ENCODE measurements at places on chromosomes 1 and 21.

DNA sequence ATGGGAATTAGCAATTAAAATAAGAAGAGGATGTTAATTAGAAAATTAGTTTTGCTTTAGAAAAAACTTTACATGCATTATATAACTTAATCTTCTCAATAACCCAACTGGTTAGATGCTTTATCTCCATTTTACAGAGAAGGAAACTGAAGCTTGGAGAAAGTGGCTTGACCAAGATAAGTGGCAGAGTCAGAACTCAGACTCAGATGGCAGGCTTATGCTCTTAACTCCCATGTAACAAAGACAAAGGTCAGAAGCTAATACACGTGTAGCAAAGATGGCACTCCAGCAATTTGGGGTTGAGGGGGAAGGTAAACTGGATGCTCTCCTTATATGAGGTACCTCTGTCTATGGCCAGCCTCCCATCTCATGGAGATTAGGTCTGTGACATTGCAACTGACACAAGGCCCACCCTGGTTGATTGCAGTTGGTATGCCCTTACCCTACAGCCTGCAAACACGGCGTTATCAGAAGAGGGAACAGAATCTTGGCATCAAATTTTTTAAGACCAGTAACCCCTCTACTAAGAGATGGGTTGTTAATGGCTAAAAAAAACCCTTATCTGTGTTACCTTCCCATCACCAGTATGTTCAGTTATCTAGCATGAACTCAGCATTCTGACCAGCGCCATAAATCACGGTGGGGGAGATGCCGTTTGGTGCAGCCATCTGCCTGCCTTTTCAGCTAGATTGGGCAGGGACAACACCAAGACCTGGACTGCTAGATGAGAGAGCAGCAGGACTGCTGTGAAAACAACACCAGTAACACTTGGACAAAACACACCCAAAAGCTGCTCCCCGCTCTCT, 97.0 kb downstream of the UBR4 start:
- no peak for DNase-seq

DNA sequence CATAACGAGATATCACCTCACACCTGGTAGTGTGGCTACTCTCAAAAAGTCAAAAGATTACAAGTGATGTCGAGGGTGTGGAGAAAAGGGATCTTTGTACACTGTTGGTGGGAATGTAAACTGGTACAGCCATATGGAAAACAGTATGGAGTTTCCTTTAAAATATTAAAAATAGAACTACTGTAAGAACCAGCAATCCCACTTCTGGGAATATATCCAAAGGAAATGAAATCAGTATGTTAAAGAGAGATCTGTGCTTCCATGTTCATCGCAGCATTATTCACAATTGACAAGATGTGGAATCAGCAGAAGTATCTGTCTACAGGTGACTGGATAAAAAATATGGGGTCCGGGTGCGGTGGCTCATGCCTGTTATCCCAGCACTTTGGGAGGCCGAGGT, 7.6 kb upstream of the PIK3C2B start:
- no peak for DNase-seq

DNA sequence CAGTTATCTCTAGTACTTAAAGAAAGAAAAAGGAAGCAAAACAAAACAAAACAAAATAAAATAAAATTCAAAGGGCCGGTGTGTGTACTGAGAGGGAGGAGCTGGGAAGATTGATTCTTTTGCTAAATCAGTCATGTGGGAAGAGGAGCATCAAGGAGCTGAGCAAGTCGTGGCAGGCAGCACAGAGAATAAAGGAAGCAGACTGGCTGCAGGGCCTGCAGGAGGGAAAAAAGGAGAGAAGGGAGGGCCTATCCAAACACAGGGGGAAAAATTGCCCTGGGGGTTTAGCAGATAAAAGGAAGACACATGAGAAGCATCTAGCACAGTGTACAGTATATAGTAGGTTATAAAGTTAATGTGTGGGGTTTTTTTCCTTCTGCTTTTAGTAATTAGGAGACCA, 27.6 kb downstream of the AGO4 start:
- no peak for DNase-seq

DNA sequence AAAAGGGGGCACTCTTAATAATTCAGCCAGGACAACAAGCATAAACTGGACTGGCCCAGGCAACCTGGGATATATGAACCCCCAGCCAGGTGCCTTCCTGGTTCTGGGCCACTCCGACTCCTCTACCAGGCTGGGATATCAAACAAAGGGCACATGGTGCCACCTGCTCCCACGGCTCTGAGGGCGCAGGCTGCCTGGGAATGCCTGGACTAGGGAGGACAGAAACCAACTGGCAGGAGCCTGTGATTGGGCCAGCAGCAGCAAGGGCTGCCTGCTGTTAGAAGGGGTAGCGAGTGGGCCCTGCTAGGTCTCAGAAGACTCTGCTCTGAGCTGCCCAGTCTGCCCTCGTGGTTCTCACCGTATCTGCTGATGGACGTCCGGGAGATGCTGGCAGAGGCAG, 123.2 kb upstream of the CD34 start:
- DNase-seq: no peak

- no peak for DNase-seq
These were observed 426.5 kb upstream of the BRINP3 start for GRCh38 chr1:190904091-190904695.

DNA sequence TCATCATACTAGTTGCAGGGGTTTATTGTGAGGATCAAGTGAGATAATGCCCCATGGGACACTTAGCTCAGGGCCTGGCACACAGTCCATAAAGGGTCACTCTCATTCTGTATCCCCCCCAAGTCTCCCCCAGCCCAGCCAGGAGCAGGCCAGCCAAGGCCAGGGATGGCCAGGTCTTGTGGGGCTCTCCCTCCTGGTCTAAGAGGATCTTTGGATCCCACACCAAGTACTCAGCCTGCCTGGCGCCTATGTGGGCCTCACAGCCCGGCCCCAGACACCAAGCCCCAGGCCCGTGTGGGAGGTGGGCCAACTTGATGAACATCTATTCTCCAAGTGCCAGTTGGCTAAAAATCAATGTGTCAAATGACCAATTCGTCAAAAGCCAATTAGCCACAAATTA, 117.8 kb downstream of the GLIS1 start:
- no peak for DNase-seq

- no peak for DNase-seq
These were observed 43.2 kb downstream of the C1orf198 start for GRCh38 chr1:230824919-230825721.

- no peak for DNase-seq
These were observed 87.7 kb upstream of the GADD45A start for GRCh38 chr1:67597336-67597735.

DNA sequence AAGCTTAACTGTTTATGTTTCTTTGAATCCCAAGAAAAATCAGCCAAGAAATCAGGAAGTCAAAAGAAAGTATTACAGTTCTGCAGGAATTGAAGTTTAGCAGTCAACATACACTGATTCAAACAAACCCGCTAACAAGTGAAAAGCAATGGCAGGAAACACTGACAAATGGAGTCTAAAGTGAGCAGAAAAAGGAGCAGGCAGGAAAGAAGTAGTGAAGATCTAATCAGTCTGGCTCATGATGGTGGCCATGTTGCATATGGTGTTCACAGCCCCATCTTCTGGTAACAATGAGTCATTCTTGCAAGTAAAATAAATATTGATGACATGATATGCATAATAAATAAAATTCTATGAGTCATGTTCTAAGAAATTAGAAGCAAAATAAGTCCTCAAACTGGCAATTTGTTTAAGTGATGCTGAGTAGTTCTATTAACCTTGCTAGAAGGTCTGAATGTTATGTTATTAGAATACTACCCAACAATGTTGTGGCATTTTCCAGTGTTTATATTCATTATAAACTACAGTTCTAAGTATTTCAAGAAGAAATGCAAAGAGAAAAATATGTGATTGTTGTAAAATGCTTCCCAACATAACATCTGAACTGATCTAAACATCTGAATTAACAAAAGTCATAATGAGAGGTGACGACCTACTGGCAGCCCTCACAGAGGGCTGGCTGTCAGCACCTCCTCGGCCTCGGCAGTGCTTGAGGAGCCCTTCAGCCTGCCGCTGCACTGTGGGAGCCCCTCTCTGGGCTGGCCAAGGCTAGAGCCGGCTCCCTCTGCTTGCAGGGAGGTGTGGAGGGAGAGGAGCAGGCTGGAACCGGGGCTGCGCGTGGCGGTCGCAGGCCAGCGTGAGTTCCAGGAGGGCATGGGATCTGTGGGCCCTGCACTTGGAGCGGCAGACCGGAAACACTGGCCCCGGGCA, 5.7 kb upstream of the ACBD6 start:
- DNase-seq: peak; percentile 63

GRCh38 chr1:52122384-52122783, 19.5 kb upstream of the ZFYVE9 start:
- no peak for DNase-seq

GRCh38 chr1:69836971-69837636, 269.4 kb downstream of the LRRC7 start:
- no peak for DNase-seq

- DNase-seq: no peak
These were observed 313.9 kb downstream of the BARHL2 start for GRCh38 chr1:90402893-90403849.

GRCh38 chr1:230243146-230243545, 176.1 kb downstream of the GALNT2 start:
- DNase-seq: no peak

GRCh38 chr1:5961601-5962000, 30.6 kb downstream of the NPHP4 start:
- no peak for DNase-seq

- DNase-seq: no peak
These were observed 2.8 kb downstream of the AGTRAP start for GRCh38 chr1:11738783-11739182.

GRCh38 chr1:186977266-186977957, 148.7 kb downstream of the PLA2G4A start:
- no peak for DNase-seq

DNA sequence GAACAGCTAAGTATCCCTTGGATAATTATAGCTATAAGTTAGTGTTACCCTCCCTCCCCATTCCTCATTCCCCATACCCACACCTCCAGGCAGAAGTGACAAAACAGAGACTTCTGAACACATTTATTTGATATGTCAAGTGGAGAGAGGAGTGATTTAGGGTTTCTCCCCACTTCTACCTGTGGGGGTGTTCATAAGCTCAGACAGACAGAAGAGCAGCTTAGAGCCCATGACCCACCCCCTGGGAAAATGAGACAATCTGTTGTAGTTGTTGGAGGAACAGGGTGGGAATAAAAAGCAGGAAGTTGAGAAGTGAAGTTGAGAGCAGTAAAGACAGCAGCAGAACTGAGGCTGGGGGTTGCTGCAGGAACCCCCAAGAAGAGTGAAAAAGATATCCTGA, 1.5 kb upstream of the LIX1L start:
- no peak for DNase-seq

GRCh38 chr1:49424782-49425181, 599.0 kb downstream of the AGBL4 start:
- no peak for DNase-seq

DNA sequence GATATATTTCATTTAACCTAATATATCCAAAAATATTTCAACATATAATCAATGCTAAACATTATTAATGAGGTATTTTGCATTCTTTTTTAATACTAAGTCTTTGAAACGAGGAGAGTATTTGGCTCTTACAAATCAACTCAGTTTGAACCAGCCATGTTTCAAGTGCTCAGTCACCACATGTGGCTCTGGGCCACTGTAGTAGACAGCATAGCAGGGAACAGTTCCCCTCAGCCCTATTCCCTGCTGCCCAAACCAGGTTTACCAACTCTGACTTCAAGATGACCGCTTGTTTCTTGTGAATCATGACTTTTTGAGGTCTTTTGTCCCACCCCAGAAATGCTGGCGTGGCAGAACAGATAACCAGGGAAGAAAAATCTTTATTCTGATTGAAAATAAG, 5.7 kb downstream of the ZNF672 start:
- no peak for DNase-seq

DNA sequence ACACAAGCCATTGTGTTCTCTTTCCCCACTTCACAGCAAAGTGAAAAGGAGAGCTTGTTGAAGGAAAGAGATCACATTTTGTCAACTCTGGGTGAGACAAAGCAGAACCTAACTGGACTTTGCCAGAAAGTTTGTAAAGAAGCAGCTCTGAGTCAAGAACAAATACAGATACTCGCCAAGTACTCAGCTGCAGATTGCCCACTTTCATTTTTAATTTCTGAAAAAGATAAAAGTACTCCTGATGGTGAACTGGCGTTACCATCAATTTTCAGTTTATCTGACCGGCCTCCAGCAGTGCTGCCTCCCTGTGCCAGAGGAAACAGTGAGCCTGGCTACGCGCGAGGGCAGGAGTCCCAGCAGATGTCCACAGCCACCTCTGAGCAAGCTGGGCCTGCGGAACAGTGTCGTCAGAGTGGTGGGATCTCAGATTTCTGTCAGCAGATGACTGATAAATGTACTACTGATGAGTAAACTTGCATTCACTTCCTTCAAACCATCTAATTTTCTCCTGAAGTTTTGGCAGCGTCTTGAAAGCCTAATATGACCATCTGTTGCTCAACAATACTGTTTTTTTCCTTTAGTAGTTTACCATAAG, 43.7 kb downstream of the BACH1 start:
- DNase-seq: no peak

DNA sequence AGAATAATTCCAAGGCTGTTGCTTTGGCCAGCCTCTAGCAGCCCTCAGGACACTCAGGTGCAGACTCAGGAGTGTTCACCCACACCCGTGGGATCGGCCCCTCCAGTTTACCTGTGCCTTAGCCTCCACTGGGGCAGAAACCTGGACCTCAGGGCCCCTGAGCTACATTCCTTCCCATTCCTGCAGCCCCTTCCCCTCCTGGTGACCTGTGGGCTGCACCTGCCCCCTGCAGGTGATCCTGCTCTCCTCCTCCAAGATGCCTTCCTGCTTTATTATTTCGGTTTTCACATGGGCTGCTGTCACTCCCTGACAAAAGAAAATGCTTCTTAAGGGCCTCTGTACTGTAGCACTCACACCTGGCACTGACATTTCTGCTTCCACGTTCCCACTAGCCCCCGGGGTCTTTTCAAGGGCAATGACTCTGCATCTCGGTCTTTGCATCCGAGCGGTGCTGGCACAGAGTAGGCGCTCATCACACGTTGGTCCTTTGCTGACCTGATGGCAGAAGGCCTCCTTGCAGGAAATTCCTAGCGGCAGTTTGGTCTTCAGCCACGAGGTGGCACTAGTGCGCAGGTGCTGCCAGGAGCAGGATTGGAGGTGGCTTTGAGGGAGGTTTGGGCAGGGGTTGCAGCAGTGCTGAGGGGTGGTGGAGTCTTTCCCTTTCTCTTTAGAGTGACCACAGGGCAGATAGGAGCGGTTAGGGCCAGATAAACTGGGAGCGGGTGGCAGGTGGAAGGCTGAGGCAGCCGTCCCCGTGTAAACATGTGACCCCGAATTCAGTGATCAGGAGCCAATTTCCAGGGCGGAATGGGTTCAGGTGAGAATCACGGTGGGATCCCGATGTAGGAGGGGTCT, 25.3 kb upstream of the ETV3 start:
- DNase-seq: peak; percentile 85

- peak; percentile 47 for DNase-seq
These were observed 1.4 kb downstream of the MAGI3 start for GRCh38 chr1:113391649-113392271.

DNA sequence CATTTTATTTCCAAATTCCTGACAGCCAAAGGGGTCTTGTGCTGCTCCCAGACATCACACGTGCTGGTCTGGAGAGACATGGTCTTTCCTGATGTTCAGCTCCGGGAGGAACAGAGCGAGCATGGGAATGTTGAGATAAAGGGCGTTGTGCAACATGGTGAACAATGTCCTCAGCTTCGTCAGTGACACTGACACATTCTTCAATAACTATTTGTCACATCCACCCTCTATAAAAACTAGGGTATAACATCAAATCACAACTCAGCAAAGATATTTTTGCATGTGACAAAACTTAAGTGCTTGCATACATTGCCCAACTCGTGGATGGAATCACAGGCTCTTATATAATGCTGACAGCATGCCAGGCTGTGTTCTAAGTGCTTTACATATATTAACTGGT, 42.4 kb upstream of the GRHL3 start:
- no peak for DNase-seq

- peak; percentile 38 for DNase-seq
These were observed 62.8 kb downstream of the NGF start for GRCh38 chr1:115275216-115275615.
